Activated T-helper 1 cell treated with Interleukin-2 at 50 U/mL for 16 hours (primary cell): ENCODE measurements at places on chromosomes 4 and X.

GRCh38 chr4:17380347-17380746 is 131.5 kb downstream of the QDPR start:
- no peak for DNase-seq

GRCh38 chr4:138602664-138603063 is 360.5 kb upstream of the SLC7A11 start:
- DNase-seq = no peak

DNA sequence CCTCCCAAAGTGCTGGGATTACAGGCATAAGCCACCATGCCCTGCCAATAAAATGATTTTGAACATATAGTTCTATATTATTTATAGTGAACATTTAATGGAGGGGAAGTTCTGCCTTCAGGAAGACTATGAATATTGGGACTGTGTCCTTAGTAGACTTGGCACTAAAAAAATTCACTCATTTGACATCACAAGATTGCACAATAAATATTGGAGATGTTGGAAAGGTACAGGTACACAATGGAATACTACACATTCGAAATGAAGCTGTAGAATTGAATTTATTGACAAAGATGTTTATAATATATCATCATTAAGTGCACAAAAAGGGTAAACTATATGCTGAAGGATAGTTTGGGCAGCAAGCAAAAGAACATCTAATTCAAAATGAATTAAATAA is 13.0 kb upstream of the TMPRSS11E start:
- no peak for DNase-seq

DNA sequence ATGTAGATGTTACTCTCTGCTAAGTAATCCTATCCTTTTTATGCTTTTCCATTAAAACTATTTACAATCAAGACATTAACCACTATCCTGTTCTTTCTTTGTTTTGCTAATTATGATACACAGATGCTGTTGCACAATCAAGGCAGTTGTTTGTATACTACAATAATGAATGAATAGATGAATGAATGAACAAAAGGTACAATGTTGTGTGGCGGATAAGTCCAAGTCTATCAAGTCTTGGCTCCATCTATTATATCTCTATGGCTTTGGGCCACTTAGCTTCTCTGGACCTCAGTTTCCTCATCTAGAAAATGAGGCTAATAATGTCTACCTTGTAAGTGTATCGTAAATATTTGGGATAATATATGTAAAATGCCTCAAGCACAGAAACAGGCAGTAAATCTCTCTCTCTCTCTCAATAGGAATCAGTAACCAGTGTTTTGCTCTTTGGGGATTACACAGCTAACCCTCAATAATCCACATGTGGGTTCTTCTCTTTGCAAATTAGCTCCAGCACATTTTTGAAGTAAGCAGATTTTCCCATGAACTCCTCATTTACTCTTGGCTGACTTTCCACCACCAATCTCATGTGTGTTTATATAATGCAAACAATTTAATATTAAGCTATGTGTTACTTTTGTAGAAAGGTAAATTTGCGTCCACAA is 27.8 kb upstream of the TSPAN5 start:
- no peak for DNase-seq

GRCh38 chr4:123250843-123251242 is 145.8 kb upstream of the SPRY1 start:
- no peak for DNase-seq

DNA sequence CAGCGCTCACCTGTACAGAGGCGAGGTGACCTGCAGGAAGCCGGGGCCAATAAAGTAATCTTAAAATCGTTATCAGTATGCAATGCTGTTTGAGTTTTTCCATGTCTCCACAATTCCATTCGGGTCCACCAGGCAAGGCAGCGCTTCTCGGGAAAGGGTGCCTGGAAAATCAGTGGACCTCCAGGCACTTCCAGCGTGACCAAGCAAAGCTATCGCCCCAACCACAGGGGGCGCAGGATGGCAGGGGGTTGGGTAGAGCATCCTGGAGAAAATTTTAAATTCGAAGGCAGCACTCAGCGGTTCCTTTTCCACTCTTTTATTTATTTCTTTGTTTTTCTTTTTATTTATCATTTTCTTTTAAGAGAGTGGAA is 5.4 kb upstream of the SOX3 start:
- DNase-seq = no peak

DNA sequence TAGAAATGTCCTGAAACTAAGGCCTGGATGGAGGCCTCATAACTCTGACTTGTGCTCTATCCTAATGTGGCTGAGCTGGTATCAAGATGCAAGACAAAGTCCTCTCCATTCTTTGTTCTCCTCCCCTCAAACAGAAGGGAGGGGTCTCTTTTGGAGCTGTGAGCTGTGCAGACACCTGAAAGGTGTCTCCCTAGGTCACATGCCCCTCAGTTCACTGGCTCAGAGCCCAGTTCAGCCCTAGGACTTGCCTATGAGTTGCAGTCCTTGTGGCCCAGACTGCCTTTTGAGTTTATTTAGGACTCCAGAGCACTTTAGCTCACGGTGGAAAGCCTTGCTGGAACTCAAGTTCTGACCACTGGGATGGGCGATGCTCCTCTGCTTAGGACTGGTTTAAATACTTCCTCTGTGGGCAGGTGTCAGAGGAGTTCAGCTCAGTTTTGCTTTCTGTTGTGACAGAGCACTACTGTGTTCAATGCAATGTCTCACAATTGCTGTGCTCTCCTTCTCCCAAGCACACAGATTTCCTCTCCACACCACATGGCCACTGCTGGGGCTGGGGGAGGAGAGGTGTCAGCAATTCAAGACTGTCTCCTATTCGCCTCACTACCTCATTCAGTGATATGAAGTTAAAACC is 84.8 kb upstream of the ZNF827 start:
- DNase-seq = no peak

GRCh38 chrX:46704767-46705386 is 54.0 kb downstream of the SLC9A7 start:
- no peak for DNase-seq

DNA sequence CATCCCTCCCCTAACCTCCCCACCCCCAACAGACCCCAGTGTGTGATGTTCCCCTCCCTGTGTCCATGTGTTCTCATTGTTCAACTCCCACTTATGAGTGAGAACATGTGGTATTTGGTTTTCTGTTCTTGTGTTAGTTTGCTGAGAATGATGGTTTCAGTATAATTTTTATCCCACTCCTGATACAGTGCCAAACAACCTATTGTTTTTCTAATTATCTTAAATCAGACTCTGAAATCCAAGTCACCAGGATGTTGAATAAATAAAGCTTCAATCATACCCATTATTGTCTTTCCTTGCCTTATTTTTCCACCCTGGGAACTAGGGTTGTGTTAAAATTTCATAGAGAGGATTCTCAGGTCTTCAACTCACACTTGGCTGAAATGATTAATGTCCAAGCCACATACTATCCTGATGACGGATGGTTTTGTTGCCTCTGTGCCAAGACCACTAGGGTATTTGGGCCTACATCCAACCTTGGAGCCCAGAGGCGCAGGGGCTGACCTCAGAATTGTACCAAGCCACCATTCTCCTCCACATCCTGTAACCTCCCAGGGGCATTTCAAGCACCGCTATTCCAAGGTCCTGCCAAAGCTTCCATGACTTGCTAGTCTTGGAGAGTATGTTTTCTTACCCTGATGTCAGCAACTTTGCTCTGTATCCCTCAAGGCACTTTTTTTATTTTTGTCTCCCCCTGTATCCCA is 332.4 kb downstream of the ARHGAP24 start:
- no peak for DNase-seq

GRCh38 chr4:65223601-65224000 is 446.7 kb downstream of the EPHA5 start:
- no peak for DNase-seq

GRCh38 chrX:153973127-153974002 is 811 bp downstream of the TMEM187 start:
- DNase-seq = no peak

- no peak for DNase-seq
These were observed 34.2 kb downstream of the ARSD start for GRCh38 chrX:2894885-2895292.

GRCh38 chr4:151324752-151325110 is 674 bp downstream of the SH3D19 start:
- DNase-seq = no peak

- no peak for DNase-seq
These were observed 109.4 kb upstream of the C1GALT1C1 start for GRCh38 chrX:120739300-120739699.

- no peak for DNase-seq
These were observed 74.6 kb downstream of the WDR44 start for GRCh38 chrX:118420462-118420861.

DNA sequence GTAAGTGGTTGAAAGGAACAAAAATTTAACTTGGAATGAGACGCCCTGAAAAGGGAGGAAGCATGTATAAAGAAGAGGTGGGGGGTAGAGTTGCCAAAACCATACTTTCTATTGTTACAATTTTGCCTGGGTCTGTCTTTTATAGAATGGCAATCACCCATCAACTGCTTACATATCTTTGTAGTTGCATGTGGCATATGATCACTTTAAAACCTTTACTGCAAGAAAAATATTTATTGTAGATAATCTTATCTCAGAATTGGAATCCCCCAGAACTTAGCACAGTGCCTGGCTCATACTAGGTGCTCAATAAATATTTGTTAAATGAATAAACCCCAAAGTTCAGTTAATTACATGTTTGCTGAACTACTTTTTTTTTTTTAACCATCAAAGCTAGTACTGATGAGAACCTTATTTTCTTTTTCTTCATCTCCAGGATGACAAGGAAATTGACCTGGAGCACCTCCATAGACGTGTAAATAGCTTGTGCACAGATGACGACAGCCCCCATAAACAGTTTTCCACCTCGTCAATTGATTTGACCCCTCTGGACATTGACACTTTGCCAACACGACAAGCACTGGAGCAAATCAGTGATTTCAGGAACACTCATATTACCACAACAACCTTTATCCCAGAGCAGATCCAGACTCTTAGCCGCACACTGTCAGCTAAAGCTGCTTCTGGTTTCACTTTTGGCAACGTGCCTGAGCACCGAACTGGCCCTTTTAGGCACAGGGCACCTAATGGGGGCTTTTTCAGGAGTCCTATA is 56.7 kb upstream of the ATOH1 start:
- DNase-seq = no peak

- DNase-seq = no peak
These were observed 429.2 kb downstream of the GPAT3 start for GRCh38 chr4:83964996-83965541.

- DNase-seq = no peak
These were observed 39.9 kb upstream of the AFAP1 start for GRCh38 chr4:7979652-7979968.
